ENCODE measurements at places on chromosomes 12 and 14.

GRCh38 chr12:9961901-9962300 lies 9.3 kb upstream of the CLEC12A start:
- DNase-seq = no peak

GRCh38 chr12:1360441-1361210 lies 233.8 kb downstream of the FBXL14 start:
- DNase-seq = no peak

- DNase-seq = peak; percentile 32
Observed at GRCh38 chr12:51246254-51246853, 7.7 kb downstream of the DAZAP2 start.

- DNase-seq = no peak
Observed at GRCh38 chr12:32024884-32025592, 65.8 kb downstream of the RESF1 start.

- no peak for DNase-seq
Observed at GRCh38 chr14:24465368-24465767, 22.8 kb upstream of the SDR39U1 start.

GRCh38 chr14:98174041-98174440 lies 1098.0 kb downstream of the BCL11B start:
- DNase-seq = no peak

DNA sequence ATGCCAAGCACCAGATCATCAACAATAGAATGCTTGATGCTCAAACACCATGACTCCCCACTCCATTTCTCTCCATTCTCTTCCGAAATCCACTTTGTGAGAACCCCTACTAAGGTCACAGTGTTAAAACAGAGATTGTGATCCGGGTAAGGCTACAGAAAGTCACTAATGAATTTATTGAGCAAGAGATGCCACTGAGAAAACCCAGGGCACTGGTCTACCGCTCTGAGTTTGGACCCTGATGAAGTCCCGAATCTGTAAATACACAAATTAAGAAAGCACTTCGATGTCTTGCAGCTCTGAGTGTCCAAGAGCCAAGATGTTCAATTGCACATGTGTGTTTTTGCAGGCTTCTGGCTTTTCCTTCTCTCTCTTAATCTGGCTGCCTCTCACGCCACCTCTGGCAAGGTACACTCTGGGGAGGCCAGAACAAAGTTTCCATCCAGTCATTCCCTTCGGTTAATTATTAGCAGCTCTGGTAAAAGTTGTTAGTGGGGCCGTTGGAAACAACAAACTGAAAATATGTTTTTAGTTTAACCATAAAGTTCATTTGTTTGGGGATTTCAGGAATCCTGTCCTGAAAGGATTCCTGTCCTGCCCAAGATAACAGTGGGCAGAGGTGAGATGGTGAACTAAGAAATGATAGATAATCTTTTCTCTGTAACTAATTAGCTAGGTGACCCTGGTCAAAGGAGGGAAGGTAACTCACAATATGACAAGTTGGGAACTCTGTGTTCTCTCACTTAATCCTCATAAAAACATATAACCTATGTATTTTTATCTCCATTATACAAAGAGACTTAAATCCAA lies 75.4 kb downstream of the BTG1 start:
- DNase-seq = no peak

DNA sequence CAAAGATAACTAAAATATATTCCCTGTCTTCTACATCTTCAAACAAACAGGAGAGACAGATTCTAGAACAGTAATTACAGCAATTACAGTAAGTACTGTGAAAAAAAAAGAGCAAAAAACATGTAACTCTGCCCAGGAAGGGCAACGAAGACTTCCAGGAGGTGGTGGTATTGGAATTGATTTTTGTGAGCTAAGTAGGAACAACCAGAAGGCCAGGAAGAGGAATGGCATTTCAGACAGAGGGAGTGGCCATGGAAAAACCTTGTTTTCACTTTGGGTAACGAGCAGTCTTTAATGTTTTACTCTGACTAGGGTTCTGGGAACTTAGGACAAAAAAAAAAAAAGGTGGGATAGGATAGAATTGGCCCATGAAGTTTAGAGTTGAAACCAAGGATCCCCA lies 196.3 kb upstream of the PLEKHG7 start:
- no peak for DNase-seq

GRCh38 chr12:47378907-47379306 lies 299.1 kb upstream of the AMIGO2 start:
- DNase-seq = no peak

DNA sequence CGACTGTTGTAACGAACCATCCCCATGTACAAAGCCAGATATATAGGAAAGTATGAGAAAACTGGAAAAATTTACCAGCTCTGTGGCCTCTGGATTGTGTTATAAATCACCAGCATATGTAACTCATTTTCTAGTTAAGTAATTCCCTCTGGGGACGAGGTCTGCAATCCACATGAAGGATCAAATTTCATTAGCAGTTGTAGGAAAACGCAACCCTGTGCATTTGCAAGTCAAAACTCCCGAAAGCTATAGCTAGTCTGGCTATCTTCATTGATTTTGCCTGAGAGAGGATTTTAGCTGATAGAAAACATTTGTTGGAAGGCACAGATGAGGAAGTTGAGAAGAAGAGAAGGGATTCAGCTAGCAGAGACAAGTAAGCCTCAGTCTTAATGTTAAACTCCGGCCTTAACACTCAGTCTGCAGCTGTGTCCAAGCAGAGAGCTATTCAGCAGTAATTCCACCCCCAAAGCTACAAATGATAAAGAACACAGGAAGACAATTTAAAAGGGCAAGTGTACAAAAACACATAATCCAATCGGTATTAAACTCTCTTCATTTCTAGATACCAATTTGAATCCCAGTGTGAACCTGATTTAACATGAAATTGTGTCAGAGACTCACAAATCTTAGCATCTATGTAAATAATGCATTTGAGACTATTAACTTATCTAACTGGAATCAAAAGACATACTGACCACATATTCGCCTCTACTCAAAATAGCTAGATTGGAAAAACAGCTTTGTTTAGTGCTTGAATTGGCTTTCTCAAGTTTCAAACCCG lies 54.2 kb upstream of the CERS5 start:
- peak; percentile 62 for DNase-seq

- no peak for DNase-seq
Observed at GRCh38 chr14:71327691-71328090, 420.4 kb downstream of the PCNX1 start.

DNA sequence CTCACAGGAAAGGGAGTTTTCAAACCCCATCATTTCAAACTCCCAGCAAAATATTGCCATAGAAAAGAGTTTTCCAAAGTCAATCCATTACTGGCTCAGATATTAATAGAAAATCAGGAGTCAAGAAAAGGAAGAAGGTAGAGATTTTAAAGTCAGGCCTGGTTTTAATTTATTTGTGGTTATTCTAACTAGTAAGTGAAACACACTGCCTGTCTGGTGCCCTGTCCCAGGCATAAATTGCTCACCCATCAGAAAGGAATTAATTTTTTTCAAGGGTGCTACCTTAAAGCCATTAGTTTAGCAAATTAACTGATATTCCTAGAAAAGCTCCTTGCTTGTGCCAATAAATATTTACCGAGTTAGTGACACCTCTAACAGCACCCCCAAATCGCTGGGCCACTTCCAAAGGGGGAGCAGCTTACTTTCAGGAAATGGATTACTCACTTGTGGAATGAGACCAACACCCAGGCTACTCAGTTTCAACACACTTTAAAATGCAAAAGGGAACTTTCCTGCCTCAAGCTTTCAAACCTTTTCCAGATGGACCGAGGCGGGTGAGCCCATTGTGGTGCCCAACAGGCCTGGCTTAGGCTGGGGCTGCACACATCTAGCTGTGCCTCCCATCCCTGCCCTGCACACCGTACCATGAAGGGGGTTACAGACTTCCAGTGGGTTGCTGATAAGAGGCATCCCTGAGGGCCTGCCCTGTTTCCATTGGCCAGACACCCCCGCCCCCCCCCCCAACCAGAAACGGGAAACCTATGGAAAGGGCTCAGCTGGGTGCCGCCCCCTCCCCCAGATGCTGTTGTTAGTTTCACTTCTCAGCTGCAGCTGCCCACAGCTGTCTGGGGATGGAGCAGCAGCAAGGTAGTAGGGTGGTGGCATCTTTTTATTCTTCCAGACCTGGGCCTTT lies 117.2 kb downstream of the SAMD4A start:
- no peak for DNase-seq

- DNase-seq = no peak
Observed at GRCh38 chr14:23605931-23606585, 27.5 kb upstream of the JPH4 start.

GRCh38 chr12:57150400-57151000 lies 3.1 kb upstream of the LRP1-AS start:
- DNase-seq = no peak

DNA sequence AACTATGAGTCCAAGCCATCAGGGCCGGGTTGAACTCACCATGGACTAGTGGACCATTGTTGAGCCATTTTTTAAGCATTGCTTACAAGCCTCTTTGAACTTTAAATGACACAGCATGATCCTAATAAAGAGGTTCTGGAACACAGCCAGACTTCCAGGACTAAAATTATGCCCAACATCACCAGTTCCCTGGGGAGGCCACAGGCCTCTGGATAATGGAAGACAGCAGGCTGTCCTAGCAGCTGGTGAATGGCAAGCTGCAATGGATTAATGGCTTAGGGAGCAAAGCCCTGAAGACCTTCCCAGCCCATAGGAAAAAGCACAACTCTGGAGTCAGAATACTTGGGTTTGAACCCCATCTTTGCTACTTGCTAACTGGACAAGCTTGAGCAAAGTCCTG lies 71.3 kb downstream of the FLRT2 start:
- DNase-seq = no peak

- DNase-seq = no peak
Observed at GRCh38 chr12:79689477-79690141, 1.2 kb downstream of the PAWR start.

DNA sequence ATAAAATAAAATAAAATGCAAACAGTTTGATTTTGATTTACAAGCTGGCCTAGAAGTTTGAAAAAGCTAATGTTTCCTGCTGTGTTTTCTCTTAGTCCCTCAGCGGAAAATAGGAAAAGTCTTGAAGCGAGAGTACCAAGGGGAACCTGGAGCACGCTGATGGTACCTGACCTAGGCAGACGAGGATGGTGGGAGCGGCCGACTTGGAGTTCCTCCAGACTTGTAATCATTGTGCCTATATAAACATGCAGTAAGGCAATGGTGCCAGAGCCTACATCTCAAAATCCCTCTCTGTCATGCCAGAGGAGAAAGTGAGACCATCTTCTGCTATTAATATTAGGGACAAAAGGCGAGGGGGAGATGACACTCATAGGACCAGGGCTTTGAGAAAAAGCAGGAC lies 371.7 kb downstream of the TMEM132D start:
- DNase-seq = no peak

GRCh38 chr14:53865711-53866110 lies 90.9 kb downstream of the BMP4 start:
- DNase-seq = no peak

DNA sequence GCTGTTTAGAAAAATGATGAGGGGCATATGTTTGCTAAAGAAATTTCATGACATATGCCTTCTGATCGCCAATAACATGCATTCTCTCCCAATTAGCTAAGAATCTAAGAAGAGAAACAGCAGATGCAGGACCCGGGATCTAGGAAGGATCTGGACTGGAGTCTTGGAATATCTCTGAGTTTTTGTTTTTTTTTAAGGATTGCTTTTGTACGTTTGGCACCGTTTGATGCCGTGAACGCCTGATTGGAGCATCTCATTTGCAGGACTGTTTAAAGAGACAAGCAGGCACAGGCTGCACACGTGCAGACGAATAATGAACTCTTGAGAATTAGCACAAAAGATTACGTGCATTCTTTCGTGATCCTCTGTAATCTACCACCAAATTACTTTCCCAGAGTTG lies 13.6 kb downstream of the EML1 start:
- DNase-seq = no peak

DNA sequence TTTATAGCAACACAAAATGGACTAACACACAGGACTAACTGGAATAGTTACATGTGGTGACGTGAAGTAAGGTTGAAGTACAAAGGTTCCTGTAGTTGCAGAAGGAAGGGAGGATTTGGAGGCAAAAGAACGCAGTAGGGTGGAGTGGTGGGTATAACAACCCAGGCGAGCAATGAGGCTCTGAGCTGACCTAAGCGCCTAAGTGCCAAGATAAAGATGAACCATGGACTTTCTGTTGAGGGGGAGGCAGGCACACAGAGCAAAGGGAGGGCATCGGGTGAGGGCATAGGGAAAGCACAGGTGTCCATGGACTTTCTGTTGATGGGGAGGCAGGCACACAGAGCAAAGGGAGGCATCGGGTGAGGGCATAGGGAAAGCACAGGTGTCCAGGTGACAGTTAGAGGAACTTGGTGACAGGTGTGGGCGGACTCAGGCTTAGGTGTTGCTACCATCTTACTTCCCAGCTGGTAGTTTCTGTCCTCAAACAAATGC lies 15.2 kb downstream of the SCNN1A start:
- no peak for DNase-seq

DNA sequence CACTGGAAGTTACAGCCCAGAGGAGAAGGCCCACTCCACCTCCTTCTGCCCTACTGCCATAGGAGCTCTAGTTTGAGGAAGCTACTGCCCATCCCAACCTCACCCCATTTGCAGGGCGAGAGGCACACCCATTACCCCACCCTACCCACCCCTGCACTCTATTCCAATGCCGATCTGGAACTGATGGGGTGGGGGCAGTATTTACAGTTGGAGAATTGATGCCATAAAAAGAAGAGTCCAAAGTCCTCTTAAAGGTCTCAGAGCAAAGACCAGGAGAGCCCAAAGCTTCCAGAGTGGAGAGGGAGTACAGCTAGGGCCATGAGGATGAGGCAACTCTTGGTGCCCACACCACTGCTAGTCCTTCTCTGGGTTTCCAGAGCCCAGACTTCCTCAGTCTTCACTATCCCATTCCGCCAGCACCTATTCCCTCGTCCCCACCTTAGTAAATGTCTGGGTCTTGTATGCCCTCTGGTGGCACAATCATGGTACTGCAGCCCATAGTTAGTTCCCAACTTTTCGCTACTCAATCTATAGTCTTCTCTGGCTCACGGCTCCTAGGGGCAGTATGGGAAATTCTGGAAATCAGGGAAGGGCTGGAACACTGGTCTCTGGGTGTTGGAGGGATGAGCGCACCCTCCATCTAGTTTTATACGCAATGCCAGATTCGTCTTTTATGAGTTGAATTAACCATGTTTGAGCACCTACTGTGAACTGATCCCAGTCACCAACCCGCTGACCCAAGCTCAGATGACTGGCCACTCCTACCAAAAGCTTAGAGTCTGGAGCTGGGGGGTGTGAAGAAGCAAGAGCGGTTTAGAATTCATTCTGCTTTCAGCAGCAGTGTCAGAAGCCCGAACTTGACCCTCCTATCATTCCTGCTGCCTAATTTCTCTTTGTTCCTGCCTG lies 6.9 kb upstream of the ADCY6 start:
- peak; percentile 68 for DNase-seq

DNA sequence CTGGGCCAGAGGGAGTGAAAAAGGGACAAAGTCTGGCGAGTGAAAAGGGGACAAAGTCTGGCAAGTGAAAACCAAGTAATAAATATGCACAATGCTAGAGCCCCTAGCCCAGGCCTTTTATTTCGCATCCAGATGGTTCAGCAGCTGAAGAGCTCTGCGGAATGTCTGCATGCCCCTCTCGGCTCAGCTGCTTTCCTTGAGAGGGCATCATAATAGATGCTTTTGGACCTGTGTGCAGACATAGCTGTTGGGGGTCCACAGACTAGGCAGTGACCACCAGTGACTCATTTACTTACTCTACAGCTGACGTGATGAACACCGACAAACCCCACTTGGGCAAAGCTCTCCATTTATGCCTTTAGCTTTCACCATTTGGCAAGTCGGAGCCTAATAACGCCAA lies 4.3 kb downstream of the NIN start:
- DNase-seq = no peak

Data from globus pallidus (tissue), 1 donor.